GM12892 (cell line): ENCODE measurements at places on chromosomes 12 and 14.

DNA sequence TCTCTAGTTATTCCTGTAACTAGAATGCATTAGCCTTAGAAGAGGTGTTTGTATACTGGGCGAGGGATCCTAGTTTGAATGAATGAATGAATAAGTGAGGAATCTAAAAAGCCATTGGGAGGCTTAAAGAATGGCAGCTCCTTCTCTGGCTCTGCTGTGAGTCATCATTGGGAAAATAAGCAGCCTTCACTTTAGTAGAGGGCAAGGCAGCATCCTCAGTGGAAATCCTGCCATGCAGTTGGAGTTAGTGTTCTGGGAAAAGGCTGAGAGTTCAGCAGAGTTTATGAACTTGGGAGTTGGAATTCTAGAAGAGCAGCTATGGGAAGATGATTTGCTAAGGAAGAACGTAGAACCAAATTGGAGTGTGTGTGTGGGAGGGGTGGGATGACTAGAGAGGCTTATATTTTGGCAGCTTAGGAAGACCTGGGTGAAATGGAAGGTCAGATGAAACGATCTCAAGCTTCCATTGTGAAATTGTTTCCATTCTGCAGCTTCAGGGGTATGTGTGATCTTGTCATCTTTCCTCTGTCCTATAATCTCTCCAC is 120.8 kb downstream of the PTCSC3 start:
- DNase-seq: no peak

DNA sequence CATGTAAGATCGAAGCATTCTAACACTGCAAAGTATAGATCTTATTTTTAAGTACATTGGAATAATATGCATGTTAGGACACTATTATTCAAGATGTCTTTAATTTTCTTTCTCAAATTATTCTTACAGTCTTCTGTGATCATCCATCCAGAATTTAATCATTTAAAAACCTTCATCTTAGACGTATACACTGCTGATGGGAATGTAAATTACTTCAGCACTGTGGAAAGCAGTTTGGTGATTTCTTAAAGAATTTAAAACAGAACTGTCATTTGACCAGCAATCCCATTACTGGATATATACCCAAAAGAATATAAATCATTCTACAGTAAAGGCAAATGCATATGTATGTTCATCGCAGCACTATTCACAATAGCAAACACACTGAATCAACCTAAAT is 3.2 kb upstream of the RPS29 start:
- DNase-seq: no peak

DNA sequence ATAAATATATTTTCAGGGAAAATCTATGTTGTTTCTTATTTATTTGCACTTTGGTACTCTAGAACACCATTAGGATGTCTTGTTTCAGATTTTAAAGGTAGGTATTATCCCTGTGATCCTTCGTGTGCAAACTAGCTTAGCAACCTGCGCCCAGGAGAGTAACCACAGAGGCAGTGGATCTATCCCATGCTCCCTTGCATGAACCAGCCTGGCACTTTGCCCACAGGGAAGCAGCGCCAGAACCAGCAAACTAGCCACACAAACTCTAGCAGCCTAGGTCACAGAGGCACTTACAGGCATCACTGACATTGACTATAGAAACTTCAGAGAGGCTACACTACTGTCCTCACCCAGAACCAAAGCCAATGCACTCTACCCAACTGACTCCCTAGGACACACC is 76.1 kb downstream of the TSHR start:
- no peak for DNase-seq

GRCh38 chr12:11969437-11970154 is 101.1 kb upstream of the BCL2L14 start:
- peak; percentile 37 for DNase-seq

GRCh38 chr14:92501891-92502351 is 11.7 kb upstream of the RIN3 start:
- no peak for DNase-seq
